H9 (cell line): ENCODE measurements at places on chromosomes 4 and X. TPM values are rescaled to one million over a fixed set of nuclear protein-coding genes. Genes with fewer than 3 reads are reported as not detected.

Gene GRIA2
- not detected in 2 replicates for total RNA-seq

Gene TMEM255A
- 0.20 and 0.77 TPM in 2 replicates for total RNA-seq

Gene FGF13
- total RNA-seq, result 16.3 and 17.1 TPM in 2 replicates

DNA sequence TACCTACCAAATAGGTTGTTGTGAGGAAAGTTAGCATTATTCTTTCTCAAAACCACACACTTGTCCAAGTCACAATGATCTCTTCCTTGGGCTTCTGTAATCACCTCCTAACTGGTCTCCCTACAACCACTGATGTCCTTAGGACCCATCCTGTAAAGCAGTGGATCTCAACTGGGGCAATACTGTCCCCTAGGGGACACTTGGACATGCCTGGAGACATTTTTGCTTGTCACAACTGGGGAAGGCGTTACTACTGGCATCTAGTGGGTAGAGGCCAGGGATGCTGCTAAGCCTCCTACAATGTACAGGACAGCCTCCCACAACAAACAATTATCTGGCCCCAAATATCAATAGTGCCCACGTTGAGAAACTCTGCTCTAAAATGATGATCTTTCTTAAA is 118.7 kb upstream of the AP1S2 start:
- peak; percentile 78 for DNase-seq

DNA sequence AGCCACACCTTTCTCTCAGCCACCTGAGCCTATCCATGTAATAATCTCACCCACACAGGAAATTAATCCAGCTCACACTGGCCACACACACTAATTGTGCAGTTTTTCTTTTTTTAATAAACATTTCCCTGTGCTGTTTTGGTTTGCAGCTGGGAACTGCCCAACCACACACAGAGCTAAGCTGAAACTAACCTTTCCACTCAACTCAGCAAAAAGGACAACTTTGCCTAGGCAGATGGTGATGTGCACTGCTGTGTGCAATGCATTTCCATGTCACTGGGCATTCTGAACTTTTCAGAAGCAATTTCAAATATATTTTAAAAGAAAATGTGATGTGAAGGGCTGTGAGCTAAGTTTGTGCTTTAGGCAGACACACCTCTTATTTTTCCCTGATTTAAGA is 70.0 kb upstream of the TLL1 start:
- no peak for DNase-seq

- no peak for DNase-seq
Observed at GRCh38 chr4:186738421-186738820, 14.8 kb upstream of the FAT1 start.

GRCh38 chr4:71992571-71993312 is 39.1 kb upstream of the NPFFR2 start:
- no peak for DNase-seq

Gene CXCL1
- 0.20 TPM in 2 replicates for total RNA-seq

Gene GATA1
- not detected in 2 replicates for total RNA-seq

- DNase-seq, result no peak
Observed at GRCh38 chr4:63123441-63123840, 1285.8 kb downstream of the TECRL start.

DNA sequence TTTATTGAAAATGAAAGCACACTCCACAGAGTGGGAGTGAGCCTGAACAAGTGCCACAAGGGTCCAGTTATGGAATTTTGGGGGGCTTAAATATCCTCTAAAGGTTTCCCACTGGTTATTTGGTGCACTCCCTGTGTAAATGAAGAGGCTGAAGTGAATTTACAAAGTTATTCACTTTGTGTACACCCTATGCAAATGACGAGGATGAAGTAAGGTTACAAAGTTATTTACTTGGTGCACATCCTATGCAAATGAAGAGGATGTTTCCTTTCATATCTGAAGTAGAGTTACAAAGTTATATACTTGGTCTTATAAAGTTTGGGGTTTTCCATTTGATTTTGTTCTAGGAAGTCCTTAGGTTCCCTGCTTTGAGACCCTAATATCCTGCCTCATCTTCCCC is 13.1 kb downstream of the NLRP2B start:
- DNase-seq, result no peak

- no peak for DNase-seq
Observed at GRCh38 chrX:30196322-30196721, 19.0 kb upstream of the MAGEB2 start.

Gene SRPX2
- total RNA-seq, result not detected in 2 replicates

Gene MFAP3L
- total RNA-seq, result 5.1 and 5.4 TPM in 2 replicates

DNA sequence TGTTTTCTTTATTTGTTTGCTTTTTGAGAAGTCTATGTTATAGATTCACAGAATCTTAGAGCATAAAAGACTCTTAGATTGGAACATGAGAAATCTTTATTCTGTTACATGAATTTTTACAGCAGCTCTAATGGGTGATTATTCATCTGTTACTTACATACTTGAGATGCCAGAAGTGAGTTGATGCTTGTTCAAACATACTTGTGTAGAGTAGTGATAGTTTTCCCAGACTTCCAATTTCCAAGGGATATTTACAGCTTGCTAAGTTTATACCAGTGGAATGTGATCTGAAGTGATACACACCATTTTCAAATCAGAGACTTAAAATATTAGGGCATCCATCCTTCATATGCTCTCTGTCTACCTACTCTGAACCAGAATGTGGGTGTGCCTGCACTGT is 252.9 kb upstream of the SMIM31 start:
- no peak for DNase-seq

DNA sequence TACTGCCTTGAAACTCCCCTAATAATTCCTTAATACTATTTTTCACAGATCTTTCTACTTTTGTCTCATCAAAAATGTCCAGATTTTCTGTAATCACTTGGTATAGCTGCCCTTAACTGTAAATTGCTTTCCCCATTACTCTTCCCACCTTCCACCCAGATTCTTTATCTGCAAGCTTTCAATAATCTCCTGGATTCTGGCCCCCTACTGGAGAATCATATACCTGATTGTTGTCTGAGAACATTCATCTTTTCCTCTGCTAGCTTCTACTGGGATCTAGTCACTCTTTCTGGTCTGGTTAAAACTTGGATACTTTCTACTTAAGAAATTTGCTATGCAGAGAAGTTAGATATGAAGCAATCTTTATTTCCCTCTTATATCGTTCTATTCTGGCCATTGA is 552.6 kb downstream of the PCDH19 start:
- DNase-seq, result no peak

DNA sequence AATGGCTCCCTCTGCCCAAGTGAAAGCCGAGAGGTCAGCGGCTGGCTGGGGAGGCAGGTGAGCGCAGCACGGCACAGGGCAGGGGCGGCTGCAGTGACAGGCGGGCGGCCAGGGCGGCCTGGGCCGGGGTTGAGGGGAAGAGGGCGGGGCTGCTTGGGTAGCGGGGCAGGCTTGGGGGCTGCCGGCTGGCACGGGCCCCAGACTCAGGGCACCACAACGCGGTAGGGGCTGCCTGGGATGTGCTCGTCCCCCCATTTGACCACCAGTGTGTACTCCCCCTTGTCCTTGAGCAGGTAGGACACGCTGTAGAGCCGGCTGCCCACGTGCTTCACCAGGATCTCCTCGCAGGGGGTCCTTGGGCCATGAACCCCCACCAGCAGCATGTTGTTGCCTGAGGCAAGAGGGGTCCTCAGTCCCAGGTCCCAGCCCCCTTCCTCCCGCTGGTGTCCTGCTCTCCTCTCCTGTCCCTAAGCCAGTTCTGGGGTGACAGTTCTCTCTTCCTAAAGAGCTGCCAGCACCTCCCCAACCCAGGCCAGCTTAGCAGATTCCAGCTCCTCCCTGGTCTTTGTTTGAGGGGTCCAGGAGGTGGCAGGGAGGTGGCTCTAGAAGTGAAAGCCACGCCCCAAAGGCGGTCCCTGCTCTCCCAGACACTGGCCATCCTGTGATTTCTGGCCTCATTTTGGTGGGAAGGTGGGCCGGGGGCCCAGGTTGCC is 25.6 kb downstream of the FLNA start:
- DNase-seq, result no peak

Gene XG
- total RNA-seq, result 1.1 and 1.7 TPM in 2 replicates

- no peak for DNase-seq
Observed at GRCh38 chr4:148004228-148004857, 272.5 kb downstream of the ARHGAP10 start.

Gene SLBP
- total RNA-seq, result 62.7 and 67.0 TPM in 2 replicates

Gene CABS1
- 0.15 TPM in 1 of 2 replicates, not detected in the other for total RNA-seq

DNA sequence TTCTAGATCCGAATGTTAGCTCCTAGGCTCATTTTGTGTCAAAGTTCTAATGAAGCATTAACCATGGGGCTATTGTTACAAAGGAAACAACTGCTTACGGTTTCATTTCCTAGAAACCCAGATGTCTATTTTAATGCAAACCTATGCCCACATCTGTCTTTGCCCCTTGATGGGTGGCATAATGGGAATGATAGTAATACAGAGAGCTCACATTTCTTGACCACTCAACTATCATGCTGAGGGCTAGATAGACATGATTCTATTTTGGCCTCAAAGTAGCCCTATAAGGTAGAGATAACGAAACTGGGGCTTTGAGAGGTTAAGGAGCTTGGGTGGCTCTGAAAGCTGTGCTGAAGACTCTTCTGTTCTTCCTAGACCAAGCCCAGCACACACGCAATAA is 1.9 kb downstream of the TLR7 start:
- no peak for DNase-seq

Gene PRSS12
- 5.0 and 5.4 TPM in 2 replicates for total RNA-seq

Gene BTK
- 0.09 and 0.35 TPM in 2 replicates for total RNA-seq

Gene PAGE2
- total RNA-seq, result not detected in 2 replicates

Gene TMEM31
- total RNA-seq, result 0.55 and 0.64 TPM in 2 replicates

Gene NUP62CL
- total RNA-seq, result 3.9 and 4.3 TPM in 2 replicates

GRCh38 chr4:126958482-126958881 is 674.3 kb upstream of the INTU start:
- DNase-seq, result no peak

DNA sequence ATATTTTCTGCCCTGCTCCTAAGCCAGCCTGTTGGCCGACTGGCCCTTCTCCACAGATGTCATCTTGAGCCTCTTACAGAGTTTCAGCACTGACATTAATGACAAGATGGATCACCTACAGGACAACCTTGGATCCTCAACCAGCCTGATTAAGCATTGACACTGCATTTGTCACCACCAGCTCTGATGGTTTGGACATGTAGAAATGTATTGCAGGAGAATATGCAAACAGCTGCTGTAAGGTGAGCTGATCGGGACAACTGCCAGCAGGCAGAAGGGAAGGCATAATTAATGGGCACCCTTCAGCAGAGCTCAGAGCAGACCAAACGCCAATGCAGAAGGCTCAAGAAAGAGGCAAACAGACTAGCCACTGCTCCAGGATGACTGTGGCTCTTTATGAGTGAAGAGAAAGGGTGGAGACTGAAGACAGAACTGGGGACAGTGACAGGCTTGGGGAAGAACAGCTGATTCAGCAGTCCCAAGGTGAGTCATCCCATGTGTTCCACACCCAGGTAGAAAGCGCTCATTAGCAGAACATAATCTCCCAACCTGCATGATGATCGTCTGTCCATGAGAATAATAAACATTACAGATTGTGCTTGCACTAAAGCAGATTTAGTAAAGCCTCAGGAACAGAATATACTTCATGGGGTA is 6.7 kb downstream of the CORIN start:
- no peak for DNase-seq
